Activated CD4-positive, CD25-positive, alpha-beta regulatory T cell treated with anti-CD3 and anti-CD28 coated beads, Interleukin-2, amount 50 U/mL, for 24 hours (primary cell): ENCODE measurements at places on chromosomes 6 and 20.
A peak's percentile ranks its signal among the peaks of the same experiment; 100 is the strongest.

GRCh38 chr6:52337633-52338290 lies 24.2 kb upstream of the PAQR8 start:
- ATAC-seq, result no peak

DNA sequence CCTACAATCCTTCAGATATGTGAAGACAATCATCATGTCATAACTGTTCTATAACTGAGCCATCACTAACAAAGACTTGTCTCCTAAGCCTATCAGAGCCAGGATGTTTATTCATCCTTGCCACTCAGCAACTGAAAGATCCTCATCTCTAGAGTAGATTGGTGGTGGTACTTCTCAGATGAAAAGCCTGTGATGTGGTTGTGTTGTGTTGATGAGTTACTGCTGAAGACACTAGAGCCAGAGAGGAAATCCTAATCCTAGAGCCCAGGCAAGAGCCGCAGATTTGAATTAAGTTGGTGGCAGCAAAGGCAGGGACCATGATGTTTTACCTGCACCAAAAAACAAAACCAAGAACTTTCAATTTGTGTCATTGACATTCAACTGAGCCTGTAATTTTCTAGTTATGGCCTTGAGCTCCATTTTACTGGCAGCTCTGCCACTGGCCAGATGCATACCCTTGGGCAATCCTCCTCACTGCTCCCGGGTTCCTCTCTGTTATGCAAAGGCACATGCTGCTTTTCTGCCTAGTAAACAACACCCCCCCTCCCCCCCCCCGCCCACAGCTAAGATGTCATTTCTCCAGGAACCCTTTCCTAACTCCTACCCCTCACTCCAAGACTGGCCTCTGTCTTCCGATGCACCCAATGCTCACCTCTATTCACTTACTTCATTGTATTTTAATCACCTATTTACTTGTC lies 50.2 kb upstream of the REV3L start:
- peak; percentile 90 for ATAC-seq

DNA sequence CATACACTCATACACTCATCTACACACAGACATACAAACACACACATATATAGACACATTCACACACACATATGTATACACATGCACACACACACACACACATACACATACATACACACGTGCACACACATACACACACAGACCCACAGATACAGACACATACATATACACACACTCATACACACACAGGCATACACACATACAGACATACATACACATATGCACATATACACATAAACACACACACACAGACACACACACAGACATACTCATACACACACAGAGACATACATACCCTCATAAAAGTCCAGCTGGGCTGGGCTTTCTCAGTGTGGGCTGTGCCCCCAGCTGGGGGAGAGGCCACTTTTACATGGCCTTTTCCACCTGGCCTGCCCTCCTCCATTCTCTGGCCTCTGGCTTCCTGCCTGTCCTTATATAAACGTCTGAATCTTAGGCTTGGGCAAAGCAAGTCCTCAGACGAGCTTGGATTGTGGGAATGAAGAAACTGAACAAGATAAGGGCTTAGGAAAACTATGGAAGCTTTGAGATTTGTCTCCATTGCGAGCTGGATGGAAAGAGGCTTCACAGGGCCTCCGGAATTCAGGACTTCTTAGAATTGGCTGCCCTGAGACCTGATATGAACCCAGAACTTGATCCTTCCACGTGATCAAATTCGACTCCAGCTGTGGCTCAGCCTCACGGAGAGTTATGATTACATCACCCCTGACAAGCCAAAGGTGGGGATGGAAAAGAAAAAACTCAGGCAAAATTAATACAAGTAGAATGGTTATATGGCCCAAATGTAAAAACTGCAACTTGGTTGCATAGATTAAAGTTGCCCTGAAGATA lies 22.5 kb upstream of the CST3 start:
- no peak for ATAC-seq

DNA sequence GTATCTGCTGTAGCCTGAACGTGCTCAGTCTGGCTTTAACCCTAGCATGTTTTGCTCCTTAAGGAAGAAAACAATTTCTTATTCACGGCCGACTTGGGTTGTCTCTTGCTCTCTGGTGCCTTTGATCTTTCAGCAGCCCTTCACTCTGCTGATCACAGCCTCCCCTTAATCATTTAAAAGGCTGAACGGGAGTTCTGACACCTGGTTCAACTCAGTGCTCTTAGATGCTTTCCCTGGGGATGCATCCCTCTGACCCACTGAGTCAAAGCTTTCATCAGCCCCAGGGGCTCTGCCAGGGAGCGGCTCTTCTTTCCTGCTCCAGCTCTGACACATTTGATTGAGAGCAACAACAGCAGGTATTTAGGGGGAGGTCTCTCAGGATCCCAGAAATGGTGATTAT lies 79.0 kb upstream of the FYN start:
- ATAC-seq, result no peak

GRCh38 chr20:37564388-37565133 lies 36.9 kb upstream of the BLCAP start:
- ATAC-seq, result no peak

- no peak for ATAC-seq
Observed at GRCh38 chr6:73382462-73383113, 12.0 kb upstream of the DDX43 start.

DNA sequence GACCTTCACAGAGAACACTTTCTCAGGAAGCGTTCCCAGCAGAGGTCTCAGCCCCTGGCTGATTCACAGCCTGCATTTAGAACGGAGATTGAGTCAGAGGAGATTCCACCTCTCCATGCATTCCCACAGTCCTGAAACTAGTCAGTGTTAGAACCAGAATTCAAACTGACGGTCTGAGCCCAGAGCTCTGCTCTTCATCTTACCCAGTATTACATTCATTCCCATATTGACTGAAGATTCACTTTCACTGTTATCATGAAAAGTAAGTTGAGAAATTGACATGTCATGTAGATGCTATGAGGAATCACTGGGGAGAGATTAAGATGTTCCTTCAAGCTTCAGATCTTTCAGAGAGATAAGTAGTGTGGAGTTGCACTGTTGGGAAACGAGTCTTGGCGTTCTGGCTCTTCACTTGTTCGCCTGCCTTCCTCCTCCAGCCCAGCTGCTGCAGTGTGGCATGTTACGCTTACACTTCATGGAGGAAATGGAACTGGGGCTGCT lies 28.3 kb downstream of the MAS1 start:
- ATAC-seq, result no peak

GRCh38 chr6:151240791-151241642 lies 1.2 kb downstream of the AKAP12 start:
- ATAC-seq, result no peak

DNA sequence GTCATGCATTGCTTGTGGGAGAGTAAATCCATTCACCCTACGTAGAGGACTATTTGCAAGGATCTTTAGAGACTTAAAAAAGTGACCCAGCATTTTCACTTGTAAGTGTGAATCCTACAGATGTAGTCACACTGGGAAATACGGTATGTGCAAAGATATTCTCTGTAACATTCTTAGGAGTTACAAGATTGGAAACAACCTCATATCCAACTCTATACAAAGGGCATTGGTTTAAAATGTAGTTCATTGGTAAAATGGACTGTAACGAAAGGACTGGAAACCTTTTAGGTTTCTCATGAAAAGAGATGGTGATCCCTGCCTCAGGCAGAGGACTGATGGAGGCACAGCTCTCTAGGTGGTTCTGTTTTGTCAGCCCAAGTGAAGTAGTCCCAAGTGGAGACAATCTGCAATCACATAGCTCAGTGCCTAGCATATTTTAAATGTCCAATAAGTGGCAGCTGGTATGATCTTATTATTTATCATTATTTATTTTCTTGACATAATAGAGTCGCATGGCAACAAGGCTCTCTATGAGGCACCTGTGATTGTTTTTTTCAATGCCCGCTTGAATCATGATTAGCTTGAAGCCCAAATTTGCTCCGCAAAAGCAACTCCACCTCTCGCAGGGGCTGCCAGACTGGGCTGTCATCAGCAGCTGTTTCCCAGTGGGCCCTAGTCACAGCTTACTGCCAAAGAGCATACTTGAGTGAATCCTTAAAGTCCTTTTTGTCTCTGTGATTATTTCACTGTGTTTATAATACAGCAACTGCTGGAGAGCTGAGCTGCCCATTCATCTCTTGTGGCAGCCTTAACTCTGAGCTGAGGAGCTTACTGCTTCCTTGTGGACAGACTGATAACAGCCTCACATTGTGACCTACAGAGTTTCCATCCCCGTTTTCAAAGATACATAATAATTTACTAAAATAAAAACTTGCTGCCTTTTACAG lies 19.8 kb upstream of the ENPP1 start:
- no peak for ATAC-seq

- no peak for ATAC-seq
Observed at GRCh38 chr6:129894921-129895320, 33.8 kb upstream of the TMEM244 start.

DNA sequence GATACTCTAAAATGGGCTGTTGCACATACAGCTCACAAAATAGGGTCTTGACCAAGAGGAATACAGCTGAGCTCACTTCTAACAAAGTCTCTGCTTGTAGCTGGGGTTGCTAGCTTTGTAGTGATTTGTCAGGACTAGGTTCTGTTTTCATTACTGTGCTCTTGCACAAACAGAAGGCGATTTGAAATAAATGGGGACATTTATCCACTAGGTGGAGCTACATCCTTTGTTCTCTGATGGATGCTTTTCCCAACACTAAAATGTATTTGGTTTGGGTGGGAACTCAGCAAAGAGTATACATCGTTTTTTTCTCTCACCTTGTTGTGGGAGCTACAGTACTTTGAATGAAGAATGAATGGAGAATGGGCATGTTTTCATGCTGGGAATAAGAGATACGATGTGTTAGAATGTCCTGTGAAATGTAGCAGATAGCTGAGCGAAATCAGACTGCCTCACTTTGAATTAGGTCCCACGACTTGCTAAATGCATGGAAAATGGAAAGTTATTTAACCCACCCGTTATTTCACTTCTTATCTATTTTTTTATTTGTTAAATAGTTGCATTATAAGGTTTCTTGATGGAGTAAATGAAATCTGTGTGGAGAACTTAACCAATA lies 494.7 kb upstream of the MAP3K7 start:
- ATAC-seq, result no peak
